ENCODE measurements at places on chromosomes 2 and 18.

DNA sequence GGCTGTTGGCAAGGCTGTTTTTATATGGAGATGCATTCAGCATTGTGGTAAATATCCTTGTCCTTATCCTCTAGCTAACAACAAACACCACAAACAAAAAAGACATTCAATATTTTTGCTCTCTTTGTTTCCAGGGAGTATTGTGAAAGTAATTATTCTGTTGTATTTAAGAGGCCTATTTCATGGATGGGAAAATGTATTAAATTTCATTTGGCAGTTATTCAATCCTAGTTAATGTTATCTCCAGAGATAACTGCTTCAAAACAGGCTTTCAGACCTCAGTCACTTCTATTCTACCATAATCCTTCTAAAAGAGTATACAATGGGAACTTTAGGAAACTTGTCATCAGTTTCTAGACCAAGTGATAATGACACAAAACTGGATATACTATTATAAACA is 280.5 kb upstream of the CCDC68 start:
- no peak for DNase-seq

GRCh38 chr18:12597760-12598159 is 60.1 kb downstream of the SPIRE1 start:
- DNase-seq = no peak

- no peak for DNase-seq
Measured at GRCh38 chr2:101608408-101609310, 88.8 kb upstream of the MAP4K4 start.

DNA sequence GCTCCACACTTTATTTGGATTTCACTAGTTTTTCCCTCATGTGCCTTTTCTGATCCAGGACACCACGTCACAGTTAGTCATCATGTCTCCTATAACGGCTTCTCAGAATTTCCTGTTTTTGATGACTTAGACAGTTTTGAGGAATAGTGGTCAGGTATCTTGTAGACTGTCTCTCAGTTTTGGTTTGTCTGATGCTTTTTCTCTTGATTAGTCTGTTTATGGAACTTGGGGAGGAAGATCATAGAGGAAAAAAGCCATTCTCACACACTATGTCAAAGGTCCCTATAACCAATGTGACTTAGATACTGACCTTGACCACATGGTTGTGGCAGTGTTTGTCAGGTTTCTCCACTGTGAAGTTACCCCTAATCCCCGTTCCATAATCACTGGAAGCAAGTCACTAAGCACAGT is 89.0 kb downstream of the RAPH1 start:
- no peak for DNase-seq

Measured in right renal pelvis (tissue), 4 donors.